ENCODE measurements at places on chromosomes 2 and 18.
A peak's percentile ranks its signal among the peaks of the same experiment; 100 is the strongest.

DNA sequence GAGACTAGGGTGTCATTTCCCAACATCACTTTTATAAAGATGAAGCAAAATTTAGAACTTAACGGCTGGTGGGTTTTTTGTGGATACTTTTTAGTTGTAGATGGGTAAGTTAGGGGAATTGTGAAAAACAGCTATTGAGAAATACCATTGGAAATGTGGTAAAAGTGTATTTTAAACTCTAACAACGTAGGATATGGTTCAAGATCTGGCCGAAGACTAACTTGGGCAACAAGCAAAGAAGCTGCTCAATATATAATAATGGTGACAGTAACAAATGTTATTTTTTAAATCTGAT is 1.6 kb downstream of the DNAH7 start:
- no peak for DNase-seq

GRCh38 chr2:205969584-205969983 is 116.4 kb downstream of the INO80D start:
- DNase-seq: no peak

GRCh38 chr2:76953733-76954347 is 568.3 kb downstream of the LRRTM4 start:
- no peak for DNase-seq

- DNase-seq: peak; percentile 88
Measured at GRCh38 chr2:219057709-219058540, 2.8 kb downstream of the IHH start.

DNA sequence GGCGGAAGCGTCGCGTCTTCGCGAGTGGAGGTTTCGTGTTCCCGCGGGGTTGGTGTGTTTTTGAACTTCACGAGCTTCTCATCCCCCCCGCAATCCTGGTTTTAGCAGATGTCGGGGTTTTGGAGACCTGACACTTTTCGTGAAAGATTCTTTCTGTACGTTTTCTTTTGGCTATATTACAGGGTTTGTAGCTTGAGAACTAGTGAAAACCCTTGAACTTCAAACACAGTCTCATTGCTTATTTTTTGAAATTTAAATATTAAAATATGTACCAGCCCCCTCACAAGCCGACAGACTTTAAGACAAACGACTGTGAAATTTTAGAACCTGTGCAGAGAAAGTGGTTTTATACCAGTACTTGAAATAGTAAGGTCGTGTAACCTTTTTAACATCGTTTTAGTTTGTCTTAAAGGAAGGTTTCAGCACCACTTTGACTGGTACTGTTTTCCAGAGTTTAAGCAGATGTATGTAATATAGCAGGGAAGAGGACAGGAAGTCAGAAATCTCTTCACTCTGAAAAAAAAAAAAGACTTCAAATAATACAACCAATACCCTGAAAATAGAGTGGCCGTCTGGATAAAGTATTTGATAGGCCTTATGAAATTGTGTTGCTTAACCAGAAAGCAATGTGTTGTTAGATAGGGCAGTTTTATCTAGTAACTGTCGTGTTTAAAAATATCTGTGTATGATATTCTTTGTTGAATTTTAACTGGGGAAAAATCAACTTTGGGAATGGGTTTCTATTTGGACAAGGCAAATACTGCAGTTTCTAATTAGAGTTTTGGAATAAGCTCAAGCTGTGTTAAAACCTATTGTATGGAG is 1.4 kb downstream of the SPATS2L start:
- no peak for DNase-seq

DNA sequence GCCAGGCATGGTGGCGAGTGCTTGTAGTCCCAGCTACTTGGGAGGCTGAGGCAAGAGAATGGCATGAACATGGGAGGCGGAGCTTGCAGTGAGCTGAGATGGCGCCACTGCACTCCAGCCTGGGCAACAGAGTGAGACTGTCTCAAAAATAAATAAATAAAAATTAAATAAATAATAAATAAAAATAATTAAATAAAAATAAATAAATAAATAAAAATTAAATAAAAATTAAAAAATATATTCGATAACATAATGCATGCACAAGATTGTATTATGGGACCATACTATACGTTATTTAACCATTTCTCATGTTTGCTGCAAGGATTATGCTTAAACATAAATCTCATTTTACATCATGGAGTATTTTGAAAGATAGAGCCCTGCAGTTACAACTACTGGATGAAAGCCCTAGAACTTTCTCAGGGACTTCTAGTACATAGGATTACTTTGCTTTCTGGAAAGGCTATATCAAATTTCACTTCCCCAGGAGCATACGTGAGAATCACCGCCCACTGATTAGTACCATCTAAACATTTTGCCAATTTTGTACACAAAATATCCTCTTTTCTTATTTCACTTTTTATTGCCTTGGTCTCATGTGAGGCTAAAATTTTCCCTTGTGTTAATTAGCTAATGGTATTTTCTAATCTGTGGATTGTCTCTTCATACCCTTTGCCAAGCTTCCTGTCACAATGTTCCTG is 234.3 kb upstream of the LYPD1 start:
- DNase-seq: no peak

DNA sequence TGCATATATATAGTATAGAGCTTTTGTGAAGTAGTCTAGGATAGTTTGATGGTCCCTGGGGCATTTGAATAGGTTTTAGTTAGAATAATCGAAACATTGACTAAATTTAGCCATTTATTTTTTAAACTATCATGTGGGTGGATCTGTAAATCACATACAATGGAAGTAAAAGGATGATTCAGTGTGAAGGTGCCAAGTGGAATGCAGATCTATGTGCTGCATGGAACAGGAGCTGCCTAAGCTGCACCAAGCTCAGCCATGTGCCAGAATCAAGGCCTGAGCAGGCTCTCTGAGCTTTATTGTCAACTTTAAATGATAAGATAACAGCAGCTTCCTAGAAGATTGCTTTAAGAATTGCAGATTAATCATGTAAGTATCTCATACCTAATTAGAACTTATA is 1996.2 kb upstream of the PIK3C3 start:
- no peak for DNase-seq

GRCh38 chr2:138819964-138820363 is 39.8 kb upstream of the NXPH2 start:
- DNase-seq: no peak

- DNase-seq: no peak
Measured at GRCh38 chr18:12773369-12773768, 70.5 kb downstream of the PSMG2 start.

DNA sequence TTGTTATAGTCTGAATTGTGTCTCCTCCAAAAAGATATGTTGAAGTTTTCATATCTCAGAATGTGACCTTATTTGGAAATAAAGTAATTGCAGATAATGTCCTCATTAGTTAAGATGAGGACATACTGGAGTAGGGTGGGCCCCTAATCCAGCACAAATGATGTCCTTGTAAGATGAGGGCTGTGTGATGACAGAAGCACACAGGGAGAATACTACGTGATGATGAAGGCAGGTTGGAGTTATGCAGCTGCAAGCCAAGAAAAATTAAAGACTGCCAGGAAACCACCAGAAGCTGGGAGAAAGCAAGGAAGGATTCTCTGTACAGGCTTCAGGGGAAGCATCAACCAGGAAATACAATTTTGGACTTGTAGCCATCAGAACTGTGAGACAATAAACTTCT is 58.3 kb upstream of the PNPT1 start:
- no peak for DNase-seq

All from Right ventricle myocardium inferior (tissue), 1 donor.